ENCODE measurements at places on chromosomes 2 and 18. TPM values are rescaled to one million over a fixed set of nuclear protein-coding genes. Genes with fewer than 3 reads are reported as not detected.

The ANKRD29 gene
- total RNA-seq: 22.3 TPM

- no peak for DNase-seq
Measured at GRCh38 chr2:98281607-98282006, 64.6 kb upstream of the CNGA3 start.

DNA sequence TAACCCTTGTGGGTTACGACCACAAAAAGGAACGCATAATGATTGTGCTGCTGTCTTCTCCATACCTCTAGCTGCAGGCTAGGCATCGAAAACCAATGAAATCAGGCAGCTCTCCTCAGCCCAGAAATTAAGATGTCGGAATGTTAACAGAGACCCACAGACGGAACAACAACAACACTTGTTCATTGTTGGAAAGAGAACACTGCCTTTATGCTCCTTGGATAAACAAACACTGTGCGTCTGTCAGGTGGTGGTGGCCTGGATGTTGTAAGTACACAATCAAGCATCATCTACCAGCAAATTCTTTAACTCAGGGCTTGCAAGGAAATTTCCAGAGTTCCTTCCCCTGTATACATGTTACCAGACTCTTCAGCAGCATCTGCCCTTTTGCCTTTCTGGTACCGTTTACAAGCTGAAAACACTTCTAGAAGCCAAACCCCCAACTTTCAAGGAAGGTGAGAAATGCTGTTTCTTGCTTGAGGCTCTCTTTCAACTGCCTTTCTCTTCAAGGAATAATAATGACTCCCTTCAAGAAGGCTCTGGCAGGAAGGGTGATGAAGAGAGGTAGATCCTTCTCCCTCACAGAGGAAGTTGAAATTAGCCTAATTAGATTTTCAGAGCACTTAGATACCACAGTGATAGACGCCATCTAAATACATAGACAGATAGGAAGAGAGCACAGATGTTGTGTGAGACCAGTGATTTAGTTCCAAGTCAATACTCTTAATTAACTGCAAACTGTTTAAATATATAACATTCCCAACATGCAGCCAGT, 332.7 kb downstream of the ZNF521 start:
- DNase-seq: no peak

DNA sequence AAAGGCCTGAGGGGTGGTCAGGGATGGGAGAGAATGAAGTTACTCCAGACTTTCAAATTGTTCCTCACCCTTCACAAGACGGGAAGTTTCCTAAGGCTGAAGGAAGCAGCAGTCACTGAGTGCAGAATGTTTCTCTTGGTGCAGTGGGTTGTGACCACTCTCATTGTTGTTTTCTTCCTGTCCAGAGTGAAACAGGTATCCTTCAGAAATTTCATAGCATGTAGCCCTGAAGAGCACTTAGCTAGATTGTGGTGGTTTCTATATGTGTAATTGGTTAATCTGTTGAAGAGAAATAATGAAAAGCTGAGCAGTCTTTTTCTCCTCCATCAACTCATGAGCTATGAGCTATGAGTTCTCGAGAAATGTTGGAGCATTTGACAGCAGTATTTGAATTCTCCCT, 96.8 kb downstream of the GPD2 start:
- no peak for DNase-seq

- DNase-seq: no peak
Measured at GRCh38 chr2:239678186-239678490, 277.3 kb upstream of the HDAC4 start.

DNA sequence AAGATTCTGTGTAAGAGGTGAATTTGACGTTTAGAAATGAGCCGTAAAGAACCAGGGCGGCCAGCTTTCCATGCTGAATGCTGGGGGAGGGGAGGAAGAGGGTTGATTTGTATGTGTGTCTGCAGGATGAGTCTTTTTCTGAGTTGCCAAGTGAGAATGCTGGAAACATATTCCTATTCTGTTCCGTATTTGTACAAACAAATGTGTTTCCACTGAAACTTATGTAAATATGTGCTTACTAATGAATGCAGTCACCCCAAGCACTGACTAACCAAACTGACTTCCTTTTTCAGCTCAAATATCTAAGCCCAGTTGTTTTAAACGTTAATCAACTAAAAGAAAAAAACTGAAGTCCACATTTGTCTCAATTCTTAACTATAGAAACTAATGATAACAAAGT, 74.9 kb upstream of the APCDD1 start:
- no peak for DNase-seq

Data from omental fat pad (tissue), 4 donors.